ENCODE measurements at places on chromosomes 13 and 19.

DNA sequence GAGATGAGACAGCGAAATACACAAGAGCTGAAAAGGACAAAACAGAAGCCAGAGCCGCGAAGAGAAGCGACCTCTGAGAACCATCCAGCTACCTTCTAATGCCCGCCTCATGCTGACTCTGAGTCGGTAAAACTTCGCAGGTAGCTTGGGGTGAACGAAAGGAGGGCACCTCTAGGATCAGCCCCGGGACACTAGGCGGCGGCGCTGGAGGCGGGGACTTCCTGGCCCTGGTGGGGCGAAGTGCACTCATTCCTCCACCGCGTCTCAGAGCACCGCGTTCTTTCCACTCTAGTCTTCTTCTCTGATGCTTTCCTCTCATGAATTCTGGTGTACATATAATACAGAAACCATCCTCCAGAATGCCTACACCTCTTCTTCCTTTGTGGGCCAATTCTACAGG lies 50.1 kb downstream of the KL start:
- no peak for DNase-seq

GRCh38 chr13:41384749-41385503 lies 72.4 kb upstream of the RGCC start:
- no peak for DNase-seq

GRCh38 chr13:76610819-76611415 lies 275.3 kb downstream of the KCTD12 start:
- no peak for DNase-seq

- no peak for DNase-seq
Observed at GRCh38 chr13:24092108-24092507, 68.4 kb upstream of the SPATA13 start.

GRCh38 chr19:17570791-17571190 lies 15.3 kb downstream of the COLGALT1 start:
- no peak for DNase-seq

DNA sequence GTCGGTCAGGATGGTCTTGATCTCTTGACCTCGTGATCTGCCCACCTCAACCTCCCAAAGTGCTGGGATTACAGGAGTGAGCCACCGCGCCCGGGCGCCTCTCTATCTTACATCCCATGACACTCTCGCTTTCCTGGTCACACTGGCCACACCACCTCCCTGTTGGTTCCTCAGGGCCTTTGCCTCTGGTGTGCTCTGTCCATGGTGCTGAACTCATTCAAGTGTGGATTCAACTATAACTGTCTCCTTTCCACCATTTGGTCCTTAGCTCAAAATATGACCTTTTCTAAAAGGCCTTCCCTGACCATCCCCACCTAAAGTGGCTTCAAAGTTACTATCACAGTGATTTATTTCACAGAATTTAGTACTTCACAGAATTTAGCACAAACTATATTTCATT lies 3.7 kb upstream of the SMIM17 start:
- no peak for DNase-seq

- DNase-seq = no peak
Observed at GRCh38 chr19:10043286-10043927, 30.1 kb downstream of the RDH8 start.

GRCh38 chr13:37959284-37959683 lies 89.7 kb upstream of the TRPC4 start:
- DNase-seq = no peak

DNA sequence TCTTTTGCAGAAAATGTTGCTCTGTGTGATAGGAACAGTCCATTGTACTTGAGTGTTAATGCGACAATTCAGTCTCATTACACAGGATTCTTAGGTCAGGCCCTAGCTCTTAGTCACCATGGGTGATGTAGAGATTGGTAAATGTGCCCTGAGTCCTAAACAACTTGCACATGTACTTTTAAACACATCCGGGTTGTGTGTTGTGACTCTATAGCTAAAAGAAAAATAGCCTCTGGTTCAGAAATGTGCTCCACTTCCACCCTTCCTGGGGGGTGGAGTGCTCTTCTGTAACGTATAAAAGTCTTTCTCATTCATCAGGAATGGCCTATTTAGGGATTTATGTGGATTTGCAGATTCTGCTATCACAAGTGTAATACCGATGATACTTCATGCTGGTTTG lies 5.2 kb downstream of the SPATA13 start:
- no peak for DNase-seq

- DNase-seq = no peak
Observed at GRCh38 chr13:77480066-77480465, 55.4 kb upstream of the SCEL start.

DNA sequence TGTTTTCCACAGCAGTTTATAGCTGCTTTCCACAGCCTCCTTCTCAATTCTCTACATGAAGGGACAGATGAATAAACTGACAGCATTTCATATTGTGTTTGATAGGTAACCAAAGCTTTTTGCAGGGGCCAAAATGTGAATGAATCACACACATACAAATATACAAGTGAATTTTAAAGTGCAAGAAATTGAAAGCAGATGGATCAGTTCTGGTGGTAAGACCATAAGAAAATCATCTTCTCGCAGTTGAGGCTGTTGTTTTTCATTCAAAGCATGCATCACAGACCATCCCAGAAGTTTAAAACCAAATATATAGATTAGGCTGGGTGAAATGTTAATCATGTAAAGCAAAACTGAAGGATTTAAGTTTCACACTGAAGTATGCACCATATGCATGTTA lies 1569.4 kb downstream of the PCDH9 start:
- no peak for DNase-seq

DNA sequence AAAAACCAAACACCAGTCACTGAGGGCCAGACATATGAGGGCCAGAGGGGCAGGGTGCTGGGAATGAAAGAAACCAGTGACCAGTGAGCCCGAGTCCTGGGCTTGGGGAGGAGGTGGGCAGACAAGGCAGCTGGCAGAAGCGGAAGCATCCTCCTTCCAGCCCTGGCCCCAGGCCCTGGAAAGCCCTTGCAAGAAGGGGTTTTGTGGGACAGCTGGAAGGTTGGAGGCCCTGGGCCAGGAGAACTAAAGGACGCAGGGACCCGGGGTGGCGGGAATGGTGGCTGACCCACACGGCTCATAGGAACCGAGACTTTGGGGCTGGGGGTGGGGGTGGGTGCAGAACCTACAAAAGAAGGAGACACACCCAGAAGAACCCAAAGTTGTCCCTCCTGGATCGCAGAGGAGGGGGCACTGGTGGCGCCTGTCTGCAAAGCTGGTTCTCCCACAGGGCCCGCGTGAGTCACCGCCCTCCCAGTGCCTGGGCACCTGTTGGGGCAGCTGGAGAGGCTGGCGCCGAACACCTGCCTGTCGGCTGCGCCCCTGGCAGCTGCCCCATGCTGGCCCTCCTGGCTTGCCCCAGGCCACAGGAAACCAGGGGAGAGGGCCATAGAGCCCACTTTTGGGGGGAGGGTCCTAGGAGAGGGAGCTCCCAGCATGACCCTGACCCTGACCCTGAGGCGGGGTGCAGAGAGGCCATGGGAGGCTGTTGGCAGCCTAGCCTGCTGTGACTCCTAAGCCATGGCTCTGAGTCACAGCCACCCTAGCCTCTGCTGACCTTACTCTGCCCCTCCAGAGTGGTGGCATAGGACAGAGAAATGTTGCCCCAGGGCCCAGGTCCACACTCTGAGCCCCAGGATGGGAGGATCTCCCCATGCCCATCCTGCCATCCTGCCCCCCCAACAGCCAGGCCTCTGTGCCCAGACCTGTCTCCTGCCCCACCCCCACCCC lies 802 bp downstream of the DMPK start:
- DNase-seq = no peak

DNA sequence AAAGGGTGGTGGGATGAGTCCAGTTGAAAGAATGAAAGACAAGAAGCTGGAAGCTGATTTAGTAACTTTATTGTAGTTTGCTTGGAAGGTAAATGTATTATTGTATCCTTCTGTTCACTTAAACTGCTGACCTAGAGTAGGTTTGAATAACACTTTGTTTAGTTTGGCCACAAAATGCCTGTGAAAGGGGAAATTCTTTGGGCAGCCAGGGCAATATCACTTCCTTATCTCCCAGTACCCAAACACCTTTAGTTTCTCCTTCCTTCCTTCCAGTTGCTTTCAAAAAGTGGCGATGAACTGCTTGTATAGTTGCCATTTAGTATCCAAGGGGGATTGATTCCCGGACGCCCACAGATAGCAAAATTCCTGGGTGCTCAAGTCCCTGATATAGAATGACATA lies 120.1 kb downstream of the PAN3 start:
- DNase-seq = no peak

DNA sequence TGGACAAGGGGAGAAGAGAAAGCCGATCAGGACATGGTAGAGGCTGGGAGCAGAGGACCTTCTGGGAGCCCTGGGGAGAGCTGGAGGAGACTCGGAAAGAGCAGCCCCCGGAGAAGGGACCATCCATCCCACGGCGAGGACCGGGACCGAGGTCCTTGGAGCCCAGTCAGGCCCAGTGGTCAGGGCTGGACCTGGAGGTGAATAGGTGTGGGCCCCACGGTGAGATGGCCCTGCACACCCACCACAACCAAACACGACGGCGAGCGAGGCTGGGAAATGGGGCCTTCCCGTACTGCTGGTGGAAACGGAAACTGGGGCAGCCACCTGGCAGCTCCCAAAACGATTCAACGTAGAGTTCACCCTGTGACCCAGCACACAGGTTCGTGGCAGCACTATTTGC lies 3.7 kb upstream of the NTN5 start:
- no peak for DNase-seq

GRCh38 chr13:51275101-51275500 lies 52.9 kb downstream of the FAM124A start:
- no peak for DNase-seq

- no peak for DNase-seq
Observed at GRCh38 chr13:99015606-99016490, 38.0 kb upstream of the DOCK9 start.

GRCh38 chr19:39818626-39819097 lies 15.3 kb downstream of the DYRK1B start:
- no peak for DNase-seq

DNA sequence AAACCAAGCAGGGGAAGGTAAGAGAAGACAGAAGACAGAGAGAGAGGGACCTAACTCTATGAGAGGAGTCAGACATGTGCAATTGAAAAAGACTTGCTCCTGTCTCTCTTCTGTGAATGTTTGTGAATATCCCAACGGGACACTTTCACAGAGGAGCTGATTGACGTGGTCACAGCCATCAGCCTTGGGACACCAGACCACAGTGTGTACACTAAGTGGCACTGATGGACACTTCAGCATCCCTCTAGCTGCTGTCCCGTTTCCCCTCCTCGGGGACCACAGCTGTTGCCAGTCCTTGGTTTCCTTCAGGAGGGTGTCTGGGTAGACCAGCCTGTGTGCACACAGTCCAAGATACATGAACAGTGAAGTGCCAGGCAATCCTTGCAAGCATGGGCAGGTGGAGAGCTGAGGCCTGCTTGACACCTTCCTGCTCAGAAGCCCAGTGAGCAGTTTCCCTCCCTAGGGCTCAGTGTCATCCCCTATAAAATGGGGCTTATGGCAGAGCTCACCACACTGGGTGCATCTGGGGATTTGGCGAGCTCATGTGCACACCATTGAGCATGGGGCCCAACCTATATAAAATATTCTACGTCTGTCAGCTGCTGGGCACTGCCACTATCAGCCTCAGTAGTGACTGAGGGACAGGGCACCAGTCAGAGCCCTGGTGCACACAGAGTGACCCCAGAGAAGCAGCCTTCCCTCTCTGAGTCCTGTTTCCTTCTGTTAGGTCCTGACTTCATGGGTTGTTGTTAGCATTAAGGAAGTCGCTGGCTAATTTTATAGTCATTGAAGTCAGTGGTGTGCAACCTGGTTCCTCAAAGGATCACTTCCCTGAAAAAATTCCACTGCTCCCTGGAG lies 4.3 kb upstream of the USF2 start:
- DNase-seq = no peak

- no peak for DNase-seq
Observed at GRCh38 chr19:34664168-34664567, 12.8 kb downstream of the SCGB2B2 start.

- DNase-seq = no peak
Observed at GRCh38 chr13:105814219-105814901, 721.1 kb downstream of the EFNB2 start.

- DNase-seq = peak; percentile 7
Observed at GRCh38 chr19:9151367-9151766, 11.2 kb downstream of the ZNF317 start.

DNA sequence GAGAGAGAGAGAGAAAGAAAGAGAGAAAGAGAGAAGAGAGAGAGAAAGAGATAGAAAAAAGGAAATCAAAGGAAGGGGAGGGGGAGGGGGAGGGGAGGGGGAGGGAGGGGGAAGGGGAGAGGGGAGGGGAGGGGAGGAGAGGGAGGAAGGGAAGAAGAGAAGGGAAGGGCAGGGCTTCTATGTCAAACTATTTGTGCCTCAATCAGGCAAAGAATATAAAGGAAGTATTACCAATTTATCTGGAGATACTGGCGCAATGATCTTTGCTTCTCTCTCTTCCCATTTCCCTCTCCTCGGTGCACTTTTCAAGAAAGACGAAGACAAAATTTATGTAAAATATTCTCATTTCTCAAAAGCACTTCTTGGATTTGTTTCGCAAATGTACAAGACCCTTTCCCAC lies 9.3 kb upstream of the INSR start:
- no peak for DNase-seq

DNA sequence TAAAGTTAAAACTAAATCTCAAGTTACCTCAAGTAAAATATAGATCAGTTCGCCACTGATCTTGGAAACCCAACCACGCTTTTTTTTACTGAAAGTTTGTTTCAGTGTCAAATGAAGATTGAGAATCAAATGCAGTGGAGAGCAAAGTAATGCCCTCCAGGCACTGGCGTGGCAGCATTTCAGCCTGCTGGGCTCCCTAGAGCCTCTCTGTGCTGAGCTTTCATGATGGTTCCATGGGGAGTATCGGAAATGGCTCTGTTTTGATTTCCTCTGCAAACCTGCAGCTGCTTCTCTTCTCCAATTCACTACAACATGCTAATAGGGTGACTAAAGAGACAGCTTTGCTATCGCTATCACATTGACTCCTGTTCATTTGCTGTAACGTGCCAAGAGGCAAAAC lies 141.6 kb downstream of the FGF14 start:
- DNase-seq = no peak

- peak; percentile 16 for DNase-seq
Observed at GRCh38 chr19:29771708-29772414, 39.9 kb upstream of the CCNE1 start.
